OCI-M1 (cell line): ENCODE measurements at places on chromosomes 4 and X.
A peak's percentile ranks its signal among the peaks of the same experiment; 100 is the strongest.

GRCh38 chr4:144178414-144178813, 37.9 kb upstream of the GYPA start:
- DNase-seq, result no peak

DNA sequence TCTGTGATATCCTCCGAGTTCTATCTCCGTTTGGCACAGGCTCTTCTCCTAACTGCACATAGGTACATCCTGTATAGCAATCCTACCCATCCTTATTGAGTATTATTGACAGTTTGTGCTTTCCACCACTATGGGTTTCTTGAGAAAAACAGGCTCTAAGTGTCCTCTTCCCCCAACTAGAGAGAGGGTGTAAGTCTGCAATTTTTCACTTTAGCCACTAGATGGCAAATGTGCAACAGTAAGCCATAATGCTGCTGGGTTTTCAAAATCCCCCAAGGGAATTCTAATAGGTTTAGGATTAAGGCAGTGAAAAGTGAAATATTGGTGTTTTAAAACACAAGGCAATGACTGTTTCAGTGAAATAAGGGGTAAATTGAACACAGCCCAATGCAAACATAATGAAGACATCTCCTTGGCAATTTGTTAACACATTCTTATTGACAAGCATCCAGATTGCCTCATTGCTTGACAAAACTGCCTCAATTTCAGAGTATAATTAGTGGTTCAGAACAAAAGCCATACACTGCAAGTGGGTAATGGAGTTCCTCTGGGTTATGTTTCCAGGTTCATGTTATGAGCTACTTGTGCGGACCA, 239.0 kb upstream of the HTR2C start:
- peak; percentile 49 for DNase-seq

- DNase-seq, result peak; percentile 68
Observed at GRCh38 chrX:122739770-122740169, 444.3 kb upstream of the GRIA3 start.

GRCh38 chr4:186979961-186980745, 256.5 kb upstream of the FAT1 start:
- DNase-seq, result peak; percentile 41

DNA sequence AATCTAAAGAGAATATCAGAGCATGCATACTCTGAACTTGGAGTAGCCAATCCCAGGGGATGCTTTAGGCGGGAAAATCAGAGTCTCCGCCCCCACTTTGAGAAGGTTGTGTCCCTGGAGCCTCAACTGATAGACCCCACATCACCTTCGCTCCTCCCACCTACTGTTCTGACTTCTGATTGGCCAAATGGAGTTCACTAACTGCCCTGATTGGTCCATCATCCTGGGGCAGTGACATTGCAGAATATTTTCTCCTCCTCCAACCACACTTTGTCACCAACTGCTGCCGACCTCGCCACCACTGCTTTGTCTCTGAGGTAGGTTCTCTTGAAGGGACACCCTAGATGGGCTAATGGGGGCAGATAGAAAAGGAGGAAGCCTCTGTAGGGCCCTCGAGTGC, 22.7 kb upstream of the SPACA5B start:
- DNase-seq, result no peak

DNA sequence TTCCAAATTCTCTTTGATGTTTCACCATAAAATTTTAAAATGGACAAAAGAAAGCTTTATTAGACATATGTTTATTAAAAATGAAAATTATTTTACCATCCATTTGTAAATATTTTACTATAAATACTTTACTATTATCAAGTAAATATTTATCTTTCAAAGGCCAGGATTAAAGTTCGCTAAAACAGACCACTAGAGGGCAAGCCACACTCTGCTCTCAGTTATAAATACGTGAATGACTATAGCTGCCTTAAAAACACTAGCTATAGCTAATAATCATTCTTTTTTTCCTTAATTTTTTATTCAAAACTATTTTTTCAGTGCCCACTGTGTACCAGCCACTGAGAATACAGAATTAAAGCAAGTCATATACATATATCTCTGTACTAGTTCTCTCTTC, 38.6 kb downstream of the UNC5C start:
- DNase-seq, result peak; percentile 65

DNA sequence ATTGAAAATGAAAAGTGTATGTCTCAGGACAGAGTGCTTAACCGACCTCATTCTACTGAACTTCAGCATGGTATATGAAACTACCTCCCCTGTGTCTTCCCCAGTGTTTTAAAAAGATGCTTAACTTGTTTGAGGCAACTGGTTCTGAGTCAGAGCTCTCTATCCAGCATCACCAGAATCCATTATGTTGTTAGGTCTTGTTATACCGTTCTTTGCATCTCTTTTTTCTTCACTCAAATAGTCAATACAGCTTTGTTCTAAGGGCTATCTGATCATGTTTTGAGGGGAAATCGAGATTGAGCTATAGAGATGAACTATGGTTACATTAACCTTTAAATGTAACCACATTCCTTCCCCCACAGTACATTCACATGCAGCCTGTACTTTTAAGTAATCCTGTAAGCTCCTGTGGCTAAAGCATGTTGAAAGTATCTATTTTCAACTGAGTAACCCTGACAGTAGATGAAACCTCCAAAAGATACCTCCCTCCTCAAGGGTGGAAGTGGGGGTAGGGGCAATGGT, 514.4 kb downstream of the RPA4 start:
- DNase-seq, result no peak

DNA sequence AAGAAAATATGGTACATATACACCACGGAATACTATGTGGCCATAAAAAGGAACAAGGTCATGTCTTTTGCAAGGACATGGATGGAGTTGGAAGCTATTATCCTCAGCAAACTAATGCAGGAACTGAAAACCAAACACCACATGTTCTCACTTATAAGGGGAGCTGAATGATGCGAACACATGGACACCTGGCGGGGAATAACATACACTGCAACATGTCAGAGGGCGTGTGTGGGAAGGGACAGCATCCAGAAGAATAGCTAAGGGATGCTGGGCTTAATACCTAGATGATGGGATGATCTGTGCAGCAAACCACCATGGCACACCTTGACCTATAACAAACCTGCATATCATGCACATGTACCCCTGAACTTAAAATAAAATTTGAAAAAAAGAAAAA, 19.5 kb upstream of the CNKSR2 start:
- peak; percentile 1 for DNase-seq

- DNase-seq, result peak; percentile 2
Observed at GRCh38 chrX:94676285-94676684, 1002.3 kb downstream of the FAM133A start.
